CD4-positive, alpha-beta T cell treated with Interleukin-15 for 1 hour (primary cell): ENCODE measurements at places on chromosomes 1 and 21.

DNA sequence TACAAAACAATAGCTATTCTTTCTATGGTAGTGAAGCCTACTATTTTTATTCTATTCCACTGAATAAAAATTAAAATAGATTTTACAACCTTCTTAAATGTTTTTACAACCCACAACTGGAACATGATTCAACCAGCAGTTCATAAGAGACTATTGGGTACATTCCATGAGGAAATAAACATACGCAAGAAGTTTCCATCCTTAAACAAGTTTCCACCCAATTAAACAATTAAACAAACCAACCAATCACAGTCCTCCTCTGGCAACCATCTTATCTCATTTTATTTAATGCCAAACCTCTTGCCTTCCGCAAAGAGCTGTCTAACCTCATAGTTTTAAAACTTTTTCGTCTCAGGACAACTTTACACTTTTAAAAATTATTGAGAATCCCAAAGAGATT lies 239.0 kb downstream of the RGS7 start:
- no peak for DNase-seq

- no peak for DNase-seq
Measured at GRCh38 chr21:44802396-44803153, 955 bp upstream of the UBE2G2 start.

DNA sequence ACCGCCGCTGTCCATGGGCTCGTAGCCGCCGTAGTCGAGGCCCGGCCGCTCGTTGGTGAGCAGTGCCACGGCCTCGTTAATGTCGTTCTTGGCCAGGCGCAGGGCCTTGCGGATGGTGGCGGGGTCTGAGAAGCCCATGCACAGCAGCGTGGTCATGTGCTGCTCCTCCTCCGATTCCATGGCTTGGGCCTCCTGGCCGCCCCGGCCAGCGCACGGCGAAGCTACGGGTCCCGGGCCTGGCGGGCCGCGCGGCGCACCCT lies 300 bp downstream of the USP24 start:
- no peak for DNase-seq

DNA sequence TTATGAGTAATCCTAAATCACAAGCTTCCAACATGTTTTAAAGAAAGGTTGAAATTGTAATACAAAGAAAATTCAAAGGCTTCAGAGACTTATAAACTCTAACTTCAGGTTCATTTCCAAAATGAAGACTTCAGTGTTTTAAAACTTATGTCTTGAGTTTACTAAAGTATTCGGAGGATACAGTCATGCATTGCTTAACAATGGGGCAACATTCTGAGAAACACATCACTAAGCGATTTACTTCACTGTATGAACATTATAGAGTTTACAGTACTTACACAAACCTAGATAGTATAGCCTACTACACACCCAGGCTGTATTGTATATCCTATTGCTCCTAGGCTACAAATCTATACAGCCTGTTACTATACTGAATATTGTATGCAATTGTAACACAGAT lies 38.3 kb downstream of the CEP170 start:
- no peak for DNase-seq

DNA sequence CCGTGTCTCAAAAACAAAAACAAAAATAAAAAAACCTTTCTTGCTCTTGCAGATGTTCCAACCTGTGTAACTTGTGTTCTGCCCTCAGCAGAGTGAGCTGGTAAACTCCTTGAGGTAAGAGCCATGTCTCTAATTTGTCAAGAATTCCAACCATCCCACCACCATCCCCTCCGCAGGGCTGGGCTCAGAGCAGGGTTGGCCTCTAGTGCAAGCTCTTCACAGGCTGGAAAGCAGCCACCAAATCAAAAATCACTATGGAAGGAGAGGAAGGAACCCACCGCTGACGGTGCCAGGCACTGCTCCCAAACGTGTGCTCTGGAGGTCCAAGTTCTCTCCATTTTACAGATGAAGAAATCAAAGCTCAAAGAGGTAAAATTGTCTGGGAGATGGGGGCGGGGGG lies 9.4 kb downstream of the PLEKHA6 start:
- DNase-seq: no peak

- no peak for DNase-seq
Measured at GRCh38 chr1:28437264-28437923, 67.9 kb downstream of the PHACTR4 start.

DNA sequence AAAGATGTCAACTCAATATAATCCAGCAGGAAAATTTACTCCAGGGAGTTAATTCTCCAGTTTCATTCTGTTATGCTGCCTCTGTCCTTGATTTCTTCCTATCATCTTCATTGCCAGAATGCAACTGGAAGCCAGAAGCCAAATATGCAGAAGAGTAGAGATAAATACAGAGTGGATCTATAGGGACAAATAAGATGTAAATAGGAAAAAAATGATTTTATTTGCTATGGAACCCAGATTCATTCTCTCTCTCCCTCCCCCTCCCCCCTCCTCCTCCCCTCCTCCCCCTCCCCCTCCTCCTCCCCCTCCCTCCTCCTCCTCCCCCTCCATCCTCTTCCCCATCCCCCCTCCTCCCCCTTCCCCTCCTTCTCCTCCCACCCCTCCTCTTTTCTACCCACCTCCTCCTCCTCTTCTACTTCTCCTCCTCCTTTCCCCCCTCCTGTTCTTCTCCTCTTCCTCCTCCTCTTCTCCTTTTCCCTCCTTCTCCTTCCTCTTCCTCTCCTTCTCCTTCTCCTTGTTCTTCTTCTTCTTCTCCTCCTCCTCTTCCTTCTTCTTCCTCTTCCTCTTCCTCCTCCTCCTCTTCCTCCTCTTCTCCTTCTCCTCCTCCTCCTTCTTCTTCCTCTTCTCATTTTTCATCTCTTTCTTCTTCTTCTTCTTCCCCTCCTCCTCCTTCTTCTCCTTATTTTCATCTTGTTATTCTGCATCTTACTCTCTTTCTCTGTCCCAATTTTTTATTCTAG lies 306.4 kb downstream of the NUF2 start:
- DNase-seq: no peak

DNA sequence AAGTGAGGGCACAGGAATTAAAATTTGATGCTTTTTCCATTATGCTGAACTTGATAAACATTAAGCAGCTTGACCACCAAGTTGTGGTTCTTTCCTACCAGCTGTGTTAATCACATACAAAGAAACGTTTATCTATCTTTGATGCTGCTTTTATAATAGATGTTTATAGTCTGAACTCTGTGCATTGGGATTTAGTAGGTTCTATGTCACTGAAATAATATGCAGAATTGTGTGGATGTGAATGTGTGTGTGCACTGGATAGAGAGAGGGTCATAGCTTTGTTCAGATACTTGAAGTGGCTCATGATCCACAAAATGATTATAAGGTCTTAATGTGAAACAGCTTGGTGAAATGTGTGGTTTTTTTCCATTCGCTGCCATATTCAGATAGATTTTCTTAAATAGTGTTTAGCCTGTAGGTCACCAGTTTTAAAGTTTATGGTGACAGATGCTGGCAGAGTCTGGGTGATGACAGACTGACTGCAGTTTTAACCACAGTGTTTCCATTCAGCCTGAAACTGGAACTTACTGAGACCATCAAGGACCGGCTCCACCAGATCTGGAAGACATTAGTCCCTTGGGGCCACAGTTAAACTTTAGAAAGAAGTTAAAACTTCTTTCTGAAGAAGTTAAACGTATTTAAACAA lies 10.2 kb downstream of the DDI2 start:
- DNase-seq: no peak

DNA sequence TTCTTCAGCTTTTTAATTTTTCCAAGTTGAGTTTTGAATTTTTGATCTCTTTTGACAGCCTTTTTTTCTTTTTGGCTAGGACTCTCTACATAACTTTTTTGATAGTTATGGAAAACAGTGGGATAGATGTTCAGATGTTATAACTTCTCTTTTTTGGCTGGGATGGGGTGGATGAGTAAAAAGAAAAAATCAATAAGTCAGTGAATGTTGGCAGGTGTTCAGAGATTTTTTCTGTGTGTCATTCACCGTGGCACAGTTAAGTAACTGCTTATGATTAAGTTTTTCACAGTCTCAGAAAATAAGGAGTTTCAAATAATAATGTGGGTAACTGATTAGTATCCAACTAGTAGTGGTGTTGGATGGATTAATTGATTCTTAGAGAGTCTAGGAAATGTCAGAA lies 24.0 kb downstream of the HS2ST1 start:
- no peak for DNase-seq

DNA sequence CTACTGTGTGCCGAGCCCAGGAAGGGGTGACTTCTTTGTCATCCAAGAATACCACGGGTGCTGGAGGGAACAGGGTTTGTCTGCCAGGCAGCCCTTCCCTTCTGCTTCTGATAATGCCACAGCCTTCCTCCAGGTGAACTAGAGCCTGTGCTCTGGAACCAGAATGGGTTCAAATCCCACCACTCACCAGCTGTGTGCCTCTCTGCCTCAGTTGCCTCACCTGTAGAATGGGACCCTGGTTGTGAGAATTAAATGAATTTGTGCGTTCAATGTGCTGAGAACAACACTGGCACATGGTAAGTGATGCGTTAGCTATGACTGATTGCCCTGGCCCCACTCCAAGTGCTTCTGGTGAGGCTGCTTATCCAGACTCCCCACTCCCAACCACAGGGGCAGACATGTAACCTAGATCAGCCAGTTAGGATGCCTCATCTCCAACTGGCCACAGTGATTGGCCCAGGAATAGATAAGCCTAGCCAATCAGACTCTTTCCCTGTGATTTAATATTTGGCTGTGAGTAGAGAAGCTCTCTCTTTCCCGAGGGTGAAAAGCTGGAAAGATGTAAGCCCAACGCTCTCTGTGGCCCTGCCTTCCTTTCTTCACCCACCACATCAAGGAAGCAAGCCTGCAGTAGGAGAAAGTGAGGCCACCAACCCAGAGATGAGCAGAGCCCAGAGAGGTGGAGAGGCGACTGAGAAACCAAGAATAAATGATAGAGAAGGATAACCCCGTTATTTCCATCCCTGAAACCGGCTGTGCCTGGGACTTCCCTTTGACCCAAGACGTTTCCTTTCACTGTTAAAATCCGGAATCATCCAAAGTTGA lies 20.8 kb upstream of the LAPTM5 start:
- no peak for DNase-seq

DNA sequence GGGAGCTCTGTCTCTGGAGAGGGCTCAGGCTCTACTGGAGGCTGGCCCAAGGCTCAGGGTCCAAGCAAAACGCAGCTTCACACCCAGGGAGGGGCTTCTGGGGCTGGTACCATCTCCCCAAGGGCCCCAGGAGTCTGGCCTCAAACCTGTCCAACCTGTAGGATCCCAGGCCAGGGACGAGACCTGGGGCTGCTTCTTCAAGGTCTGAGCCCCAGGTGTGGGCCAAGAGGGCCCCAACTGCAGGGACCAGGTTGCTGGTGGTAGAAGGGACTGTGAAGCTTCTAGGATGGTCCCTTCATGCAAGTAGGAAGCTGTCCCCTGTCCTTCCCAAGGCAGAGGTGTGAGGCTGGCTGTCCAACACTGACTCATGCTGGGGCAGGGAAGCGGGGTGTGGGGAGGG lies 7.8 kb upstream of the MMEL1 start:
- DNase-seq: no peak

DNA sequence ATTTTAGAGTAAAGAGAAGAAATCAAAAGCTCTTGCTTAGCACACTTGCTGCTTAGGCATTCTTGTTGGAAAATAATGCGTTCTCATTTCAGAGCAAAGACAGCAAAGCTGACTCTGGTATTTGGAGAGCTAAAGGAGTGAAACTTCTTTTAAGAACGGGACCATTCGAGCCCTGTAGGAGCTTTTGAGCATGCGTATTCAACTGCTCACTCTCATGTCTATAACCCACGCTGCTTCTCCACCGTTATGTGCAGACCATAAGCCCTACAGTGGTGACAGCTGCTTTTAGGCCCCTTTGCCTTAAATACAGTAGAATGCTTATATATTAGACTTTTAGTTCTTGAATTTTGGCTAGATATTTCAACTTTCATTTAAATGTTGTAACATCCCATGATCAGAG lies 214.2 kb upstream of the CACYBP start:
- no peak for DNase-seq

DNA sequence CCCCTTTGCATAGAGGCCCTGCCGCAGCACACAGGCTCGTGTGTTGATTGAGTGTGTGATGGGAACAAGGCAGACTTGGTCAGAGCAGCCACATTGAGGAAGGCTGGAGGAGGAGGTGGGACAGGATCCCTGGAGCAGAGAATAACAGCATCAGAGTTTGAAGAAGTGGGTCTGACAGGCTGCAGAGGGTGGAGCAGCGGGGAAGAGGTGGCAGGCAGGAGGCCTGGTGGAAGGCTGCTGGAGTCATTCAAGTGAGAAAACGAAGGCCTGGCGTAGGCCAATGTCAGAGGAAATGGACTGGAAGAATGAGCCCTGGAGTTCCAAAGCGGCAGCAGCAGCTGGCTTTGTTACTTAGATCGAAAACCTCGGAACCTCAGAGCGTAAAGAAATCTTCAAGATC lies 115.0 kb upstream of the GRIK3 start:
- no peak for DNase-seq

- no peak for DNase-seq
Measured at GRCh38 chr1:178055093-178055492, 38.8 kb upstream of the RASAL2 start.

DNA sequence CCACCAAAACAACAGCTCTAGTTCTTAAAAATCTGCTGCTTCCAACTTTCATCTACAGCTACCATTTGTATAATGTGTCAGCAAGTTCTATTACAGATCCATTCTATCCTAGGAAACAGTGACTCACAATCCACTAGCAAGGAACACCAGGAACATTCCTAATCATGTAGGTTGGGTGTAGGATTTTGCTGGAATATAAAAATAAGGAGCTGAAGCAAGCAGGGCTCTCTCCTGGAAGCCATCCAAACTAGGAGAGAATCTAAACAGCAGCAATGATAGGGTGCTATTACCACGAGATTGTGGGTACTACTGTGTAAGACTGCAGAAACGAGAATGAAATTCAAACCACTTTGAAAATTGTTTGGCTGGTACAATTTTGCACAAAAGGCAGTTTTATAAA lies 135.0 kb downstream of the PTPN14 start:
- DNase-seq: no peak
